H7 (cell line): ENCODE measurements at places on chromosomes 7 and 10. TPM values are rescaled to one million over a fixed set of nuclear protein-coding genes. Genes with fewer than 3 reads are reported as not detected.
A peak's percentile ranks its signal among the peaks of the same experiment; 100 is the strongest.

Gene TRIM74
- not detected in 2 replicates for total RNA-seq

Gene CYTH3
- total RNA-seq = 14.0 and 14.3 TPM in 2 replicates

DNA sequence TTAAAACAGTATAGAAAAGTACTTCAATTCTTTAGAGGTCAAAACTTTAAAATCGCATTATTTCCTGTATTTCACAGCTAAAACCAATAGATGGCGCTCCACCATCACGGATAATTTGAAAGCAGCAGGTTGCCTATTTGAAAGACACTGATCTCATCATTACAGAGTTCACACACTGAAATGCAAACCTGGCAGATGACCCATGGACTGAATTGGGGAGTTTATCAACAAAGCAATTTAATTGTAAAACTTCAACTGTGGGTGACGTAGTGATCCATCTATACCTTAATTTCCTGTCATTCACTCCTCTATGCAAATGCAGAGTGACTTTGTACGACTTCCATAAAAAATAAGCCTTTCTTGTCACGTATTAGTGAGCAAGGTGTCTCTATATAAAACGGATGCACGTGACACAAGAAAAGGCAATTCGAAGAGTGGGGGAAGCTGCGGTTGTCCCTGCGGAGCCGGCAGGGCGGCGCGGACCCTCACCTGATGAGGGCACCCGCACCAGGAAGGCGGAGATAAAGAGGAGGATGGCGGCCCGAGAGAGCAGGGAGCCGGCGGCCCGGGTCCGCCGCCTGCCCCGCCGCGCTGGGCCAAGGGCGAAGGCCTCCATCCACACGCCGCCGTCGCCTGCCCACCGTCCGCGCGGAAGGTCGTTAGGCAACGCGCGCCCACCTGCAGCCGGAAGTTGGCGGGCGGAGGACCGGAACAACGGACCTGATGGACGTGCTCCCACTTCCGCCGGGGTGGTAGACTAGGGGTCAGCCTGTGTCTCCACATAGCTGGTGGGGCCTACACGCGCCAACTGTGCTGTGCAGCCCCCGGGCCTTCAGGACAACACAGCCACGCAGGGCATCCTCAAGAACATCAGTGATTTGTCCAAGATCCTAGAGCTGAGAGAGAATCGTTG, at the start of gene ZPBP:
TSS of gene ZPBP (minus strand) at position 668 of the 913 bp plus-strand sequence. CDS start at position 616, 52 bp downstream.
- peak; percentile 30 for DNase-seq

Gene IDI2
- not detected in 2 replicates for total RNA-seq

GRCh38 chr7:113085781-113086390, 741 bp downstream of the GPR85 start:
- peak; percentile 1 for DNase-seq

Gene PDE6C
- total RNA-seq = not detected in 2 replicates

- no peak for DNase-seq
Measured at GRCh38 chr10:6525599-6526165, 54.4 kb downstream of the PRKCQ start.

DNA sequence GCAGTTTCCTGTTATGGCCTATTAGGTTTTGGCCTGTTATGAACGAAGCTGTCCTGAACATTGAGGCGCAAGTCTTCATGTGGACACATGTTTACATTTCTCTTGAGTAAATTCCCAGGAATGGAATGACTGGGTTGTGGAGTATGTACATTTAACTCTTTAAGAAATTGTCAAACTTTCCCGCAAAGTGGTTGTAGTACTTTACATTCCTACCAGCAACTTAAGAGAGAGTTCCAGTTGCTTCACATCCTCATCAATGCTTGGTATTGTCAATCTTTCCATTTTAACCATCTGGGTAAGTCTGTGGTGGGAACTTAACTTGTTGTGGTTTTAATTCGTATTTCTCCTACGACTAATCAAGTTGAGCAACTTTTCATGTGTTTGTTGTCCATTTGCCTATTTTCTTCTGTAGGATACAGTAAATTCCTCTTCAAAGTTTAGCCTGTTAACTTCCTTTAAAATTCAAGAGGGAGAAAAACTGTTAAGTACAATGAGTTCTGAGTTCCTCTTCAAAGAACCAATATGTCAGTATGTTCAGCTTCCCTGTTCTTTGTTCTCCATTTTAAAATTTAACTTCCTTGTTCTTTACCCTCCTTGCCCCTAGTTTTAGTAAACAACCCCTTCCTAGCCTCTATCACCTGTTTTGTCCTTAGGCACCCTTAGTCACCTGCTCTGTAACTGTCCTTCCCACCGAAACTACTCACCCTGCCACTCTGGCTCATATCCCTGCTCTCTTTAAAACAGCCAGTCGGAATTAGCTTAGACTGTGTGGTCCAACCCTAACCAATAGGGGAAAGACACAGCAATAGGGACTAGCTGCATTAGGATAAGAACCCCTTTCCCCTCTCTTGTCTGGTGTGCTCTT, 74.0 kb downstream of the FAM241B start:
- no peak for DNase-seq

DNA sequence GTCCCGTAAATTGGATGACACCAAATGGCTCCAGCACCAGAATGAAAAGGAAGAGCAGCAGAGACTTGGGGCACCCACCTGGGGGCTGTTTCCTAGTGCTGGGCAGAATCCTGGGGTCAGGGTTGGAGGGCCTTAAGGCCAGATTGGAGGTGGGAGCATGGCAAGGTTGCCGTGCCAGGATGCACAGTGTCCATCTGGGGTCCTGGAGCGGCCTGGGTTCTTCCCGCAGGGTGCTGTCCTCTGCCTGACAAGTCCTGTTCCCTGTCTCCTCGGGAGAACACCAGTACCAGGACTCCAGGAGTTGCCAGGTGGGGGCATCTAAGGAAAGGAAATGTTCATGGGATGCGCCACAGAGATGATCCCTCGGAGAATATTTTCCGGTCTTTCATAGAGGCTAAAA, 42.8 kb downstream of the MGMT start:
- DNase-seq = no peak

GRCh38 chr7:44882899-44883298, 2.4 kb downstream of the PURB start:
- no peak for DNase-seq

DNA sequence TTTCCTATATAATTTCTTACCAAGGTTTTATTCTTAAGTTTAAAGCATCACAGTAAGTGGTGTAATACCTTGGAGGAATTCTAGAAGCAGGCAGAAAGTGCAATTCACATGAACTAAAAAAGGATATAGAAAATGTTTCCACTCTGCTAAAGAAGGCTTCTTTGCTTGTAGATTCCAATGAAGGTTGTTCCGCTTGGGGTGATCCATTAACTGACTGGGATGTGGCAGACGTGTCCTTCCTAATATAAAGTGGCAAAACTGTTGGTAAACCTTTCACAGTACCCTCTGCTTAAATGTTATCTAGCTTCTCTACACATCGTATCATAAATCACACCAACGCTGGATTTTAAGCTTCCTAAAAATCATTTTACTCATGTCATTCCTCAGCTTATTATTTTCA, 2.3 kb downstream of the ZC3HC1 start:
- DNase-seq = no peak

- no peak for DNase-seq
Measured at GRCh38 chr7:35365523-35365922, 111.6 kb upstream of the TBX20 start.

DNA sequence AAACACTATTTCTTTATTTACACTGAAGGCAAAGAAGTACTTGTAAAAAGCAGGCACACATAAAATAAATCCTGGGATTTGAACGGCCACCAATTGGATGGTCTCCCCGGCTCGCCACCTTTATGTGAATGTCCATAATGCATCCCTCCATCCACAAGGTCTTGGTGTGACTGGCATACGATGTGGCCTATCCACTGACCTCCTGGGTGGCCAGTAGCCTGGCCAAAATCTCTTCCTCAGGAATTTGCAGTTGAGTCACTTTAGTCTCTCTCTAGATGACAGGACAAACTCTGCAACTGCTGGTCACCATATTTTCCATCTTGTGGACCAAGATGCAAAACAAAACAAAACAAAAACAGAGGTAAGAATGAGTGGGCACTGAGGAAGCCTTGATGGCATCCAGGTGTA, 39.1 kb downstream of the CDK1 start:
- no peak for DNase-seq

Gene TUBAL3
- total RNA-seq = 0.11 TPM in 1 of 2 replicates, not detected in the other

GRCh38 chr7:51316262-51316665, 345 bp downstream of the COBL start:
- DNase-seq = peak; percentile 83

- no peak for DNase-seq
Measured at GRCh38 chr7:18583305-18583704, 87.8 kb downstream of the HDAC9 start.

Gene DDC
- 0.35 and 0.48 TPM in 2 replicates for total RNA-seq

Gene FOXI2
- 0.35 and 1.2 TPM in 2 replicates for total RNA-seq

- DNase-seq = peak; percentile 67
Measured at GRCh38 chr10:80552151-80552646, 14.5 kb downstream of the SH2D4B start.

DNA sequence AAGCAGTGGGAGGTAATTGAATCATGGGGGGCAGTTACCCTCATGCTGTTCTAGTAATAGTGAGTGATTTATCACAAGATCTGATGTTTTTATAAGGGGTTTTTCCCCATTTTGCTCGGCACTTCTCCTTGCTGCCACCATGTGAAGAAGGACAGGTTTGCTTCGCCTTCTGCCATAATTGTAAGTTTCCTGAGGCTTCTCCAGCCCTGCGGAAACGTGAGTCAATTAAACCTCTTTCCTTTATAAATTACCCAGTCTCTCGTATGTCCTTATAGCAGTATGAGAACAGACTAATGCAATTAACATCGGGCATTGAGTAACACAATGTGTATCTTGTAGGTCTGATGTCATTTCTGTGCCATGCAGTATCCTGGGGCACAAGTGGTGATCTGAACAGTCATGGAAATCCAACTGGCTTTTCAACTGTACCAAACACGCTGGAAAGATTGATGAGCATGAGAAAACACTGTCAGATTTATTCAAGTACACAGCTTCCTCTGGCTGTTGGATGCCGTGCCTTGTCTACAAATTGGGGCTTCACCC, 208.6 kb upstream of the KIAA1217 start:
- no peak for DNase-seq
